Activated CD8-positive, alpha-beta memory T cell treated with anti-CD3 and anti-CD28 coated beads for 1 hour (primary cell): ENCODE measurements at places on chromosomes 2 and 18.

GRCh38 chr2:57918126-57918525, 128.5 kb upstream of the VRK2 start:
- no peak for DNase-seq

DNA sequence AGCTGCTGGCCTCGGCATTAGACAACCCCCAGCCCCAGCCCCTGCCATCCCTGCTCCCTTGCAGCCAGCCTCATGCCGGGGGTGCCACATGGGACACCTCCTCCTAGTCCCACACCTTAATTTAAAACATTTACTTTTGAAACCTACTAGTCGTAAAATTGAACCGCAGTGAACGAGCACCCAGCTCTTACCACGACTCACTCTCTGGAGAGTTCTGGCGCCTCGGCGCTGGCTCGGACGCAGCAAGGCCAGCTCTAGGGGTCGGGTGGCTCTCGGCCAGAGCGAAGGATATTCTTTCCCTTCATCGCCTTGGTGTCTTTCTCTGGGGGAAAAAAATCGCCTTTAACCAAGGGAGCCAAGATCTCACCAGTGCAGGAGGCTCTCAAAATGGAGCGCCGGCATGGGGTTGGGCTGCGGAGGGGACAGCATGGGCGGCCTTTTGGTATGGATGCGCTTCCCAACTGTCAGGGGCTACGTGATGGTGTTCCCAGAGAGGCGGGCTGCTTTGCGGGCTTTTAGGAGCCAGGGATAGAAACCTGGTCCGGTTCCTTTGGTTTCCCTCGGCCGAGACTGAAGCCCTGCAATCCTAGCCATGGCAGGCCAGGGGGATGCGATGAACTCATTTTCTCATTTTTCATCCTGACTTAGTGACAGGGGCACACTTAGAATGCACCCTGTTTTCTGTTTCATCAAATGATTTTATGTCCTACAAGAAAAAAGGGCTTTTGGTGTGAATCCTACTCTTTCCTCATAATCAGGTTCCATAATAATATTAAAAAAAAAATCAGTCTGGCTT, 2.0 kb downstream of the HPCAL1 start:
- DNase-seq: no peak

GRCh38 chr2:196159221-196159892, 12.0 kb downstream of the STK17B start:
- DNase-seq: no peak

GRCh38 chr2:66869076-66869475, 434.2 kb downstream of the MEIS1 start:
- no peak for DNase-seq

GRCh38 chr2:19408592-19408991, 50.2 kb upstream of the OSR1 start:
- DNase-seq: no peak

DNA sequence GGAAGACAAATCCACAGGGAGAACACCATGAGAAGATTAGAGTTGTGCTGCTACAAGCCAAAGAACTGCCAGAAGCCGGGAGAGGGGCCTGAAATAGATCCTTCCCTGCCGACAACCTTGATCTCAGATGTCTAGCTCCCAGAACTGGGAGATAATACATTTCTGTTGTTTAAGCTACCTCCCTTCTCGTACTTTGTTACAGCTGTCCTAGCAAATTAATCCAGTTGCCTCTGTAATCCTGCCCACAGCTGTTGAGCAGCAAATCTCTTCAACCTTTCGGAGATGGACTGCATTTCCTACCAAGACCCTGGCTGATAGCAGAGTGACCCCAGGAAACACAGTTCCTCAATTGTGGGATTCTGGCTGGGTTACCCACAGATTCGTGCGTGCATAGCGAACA, 2.6 kb upstream of the TBC1D8 start:
- no peak for DNase-seq

DNA sequence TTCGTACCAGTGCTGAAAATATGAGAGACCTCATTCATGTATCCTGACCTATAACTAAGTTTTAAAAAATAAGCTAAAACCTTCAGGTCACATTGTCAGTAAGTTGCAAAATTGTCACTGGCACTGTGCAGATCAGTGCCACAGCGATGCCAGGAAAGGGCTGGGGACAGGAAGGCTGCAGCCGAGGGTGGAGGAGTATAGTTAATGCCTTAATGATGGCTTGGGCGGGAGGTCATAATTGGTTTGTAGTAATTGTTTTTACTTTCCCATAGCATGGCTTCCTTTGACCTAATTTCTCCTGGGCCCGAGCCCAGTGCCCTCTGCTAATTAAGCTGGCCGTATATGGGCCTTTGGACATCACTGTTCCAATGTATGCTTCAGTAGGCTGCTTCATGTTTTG, 47.2 kb upstream of the RAB12 start:
- no peak for DNase-seq

GRCh38 chr2:60356346-60356745, 197.1 kb downstream of the BCL11A start:
- no peak for DNase-seq

DNA sequence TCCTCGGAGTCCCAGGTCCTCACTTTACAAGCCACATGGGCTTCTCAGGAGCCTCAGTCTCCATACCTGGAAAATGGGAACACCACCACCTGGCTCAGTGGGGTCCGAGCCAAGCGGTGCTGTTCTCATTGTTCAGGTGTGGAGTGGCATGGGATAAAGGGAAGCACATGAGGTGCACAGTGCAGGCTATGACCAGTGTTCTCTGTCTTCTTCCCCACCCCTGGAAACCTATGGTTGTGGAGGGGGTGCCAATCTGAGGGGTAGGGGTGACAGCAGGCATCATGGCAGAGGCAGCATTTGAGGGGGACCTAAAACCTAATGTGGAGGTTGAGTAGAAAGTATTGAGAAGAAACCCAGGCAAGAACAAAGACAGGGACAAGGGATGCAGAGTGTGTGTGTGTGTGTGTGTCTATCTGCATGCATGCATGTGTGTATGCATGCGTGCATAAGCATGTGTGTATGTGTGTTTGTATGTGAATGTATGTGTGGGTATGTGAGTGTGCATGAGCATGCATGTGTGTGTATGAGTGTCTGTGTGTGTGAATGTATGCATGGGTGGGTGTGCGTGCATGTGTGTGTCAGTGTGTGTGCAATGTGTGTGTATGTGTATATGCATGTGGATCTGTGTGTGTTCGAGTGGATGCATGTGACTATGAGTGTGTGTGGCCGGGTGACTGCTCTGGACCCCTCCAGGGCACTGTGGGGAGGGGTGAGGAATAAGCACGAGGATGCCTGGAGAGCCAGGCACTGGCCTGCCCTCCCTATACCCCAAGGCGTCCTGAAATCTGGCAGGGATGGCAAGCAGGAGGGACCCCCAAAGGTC, 4.0 kb downstream of the KIF1A start:
- DNase-seq: no peak

- peak; percentile 35 for DNase-seq
Measured at GRCh38 chr18:75209129-75209950, at the start of gene PTGR3. Gene PTGR3, minus strand, starts transcription at chr18:75209139. Its CDS starts 81 bp downstream, at chr18:75209058.
